ENCODE measurements at places on chromosomes 16 and 17.

DNA sequence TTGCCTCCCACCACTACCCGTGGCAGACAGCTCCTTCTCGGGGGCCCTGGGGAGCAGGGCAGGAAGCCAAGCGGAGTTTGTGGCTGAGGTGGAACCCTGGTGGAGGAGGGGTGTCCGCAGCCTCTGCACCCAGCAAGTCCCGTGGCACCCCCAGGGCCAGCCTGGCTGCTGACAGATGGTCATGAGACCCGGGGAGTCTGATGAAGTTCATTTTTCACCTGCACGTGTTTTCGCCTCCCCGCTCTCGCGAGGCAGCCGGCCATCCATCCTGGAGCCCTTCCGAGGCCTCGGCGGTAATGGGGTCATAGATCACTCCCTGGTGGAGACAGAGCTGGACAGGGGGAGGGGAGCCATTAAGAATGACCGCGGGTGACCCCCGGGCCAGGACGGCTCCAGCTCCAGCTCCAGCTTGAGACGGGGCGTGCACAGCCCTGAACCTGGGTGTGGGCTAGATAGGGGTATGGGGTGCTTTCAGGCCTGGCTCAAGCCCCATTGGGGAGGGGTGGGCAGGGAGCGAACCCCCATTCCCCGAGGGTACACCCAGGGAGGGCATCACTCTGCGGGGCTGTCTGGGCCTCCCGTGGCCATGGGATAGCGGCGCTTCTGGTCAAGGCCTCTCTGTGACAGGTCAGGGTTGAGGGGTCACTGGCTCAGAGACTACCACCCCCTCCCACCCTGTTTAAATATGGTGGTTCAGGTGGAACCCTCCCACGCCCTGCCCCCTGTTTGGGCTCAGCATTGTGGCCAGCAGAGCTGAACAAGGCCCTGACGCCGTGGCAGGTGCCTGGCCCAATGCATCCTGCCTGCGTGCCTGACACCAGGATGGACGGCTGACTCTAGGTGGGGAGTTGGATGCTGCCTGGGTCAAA, 227.4 kb upstream of the GSE1 start:
- no peak for DNase-seq

DNA sequence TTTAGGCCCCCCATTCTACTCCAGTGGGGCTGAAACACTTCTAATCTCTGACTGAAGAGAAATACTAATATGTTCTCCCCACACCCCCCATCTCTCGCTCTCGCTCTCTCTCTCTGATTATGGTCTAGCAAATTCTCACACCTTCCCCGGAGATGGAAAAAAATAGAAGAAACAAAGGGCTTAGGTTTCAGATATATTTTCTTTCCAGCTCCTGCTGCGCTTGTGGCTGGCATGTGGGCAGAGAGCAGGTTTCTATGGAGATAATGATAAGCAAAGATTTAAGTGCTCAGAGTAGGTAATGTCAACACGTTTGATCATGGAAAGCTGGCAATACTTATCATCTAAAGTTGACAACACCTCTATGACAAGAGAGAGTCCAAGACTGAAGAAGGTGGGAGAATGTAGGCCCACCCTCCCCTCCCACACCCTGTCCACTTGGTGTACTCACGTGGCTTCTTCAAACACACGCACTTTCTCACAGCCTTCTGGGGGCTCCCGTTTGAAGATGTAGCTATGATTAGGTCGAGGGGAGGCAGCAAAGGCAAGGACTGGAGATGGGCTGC, 8.0 kb upstream of the SLC35B1 start:
- no peak for DNase-seq

GRCh38 chr17:35080536-35080935, 17.0 kb upstream of the RFFL start:
- no peak for DNase-seq

GRCh38 chr16:82313754-82314153, 143.7 kb upstream of the MPHOSPH6 start:
- no peak for DNase-seq

DNA sequence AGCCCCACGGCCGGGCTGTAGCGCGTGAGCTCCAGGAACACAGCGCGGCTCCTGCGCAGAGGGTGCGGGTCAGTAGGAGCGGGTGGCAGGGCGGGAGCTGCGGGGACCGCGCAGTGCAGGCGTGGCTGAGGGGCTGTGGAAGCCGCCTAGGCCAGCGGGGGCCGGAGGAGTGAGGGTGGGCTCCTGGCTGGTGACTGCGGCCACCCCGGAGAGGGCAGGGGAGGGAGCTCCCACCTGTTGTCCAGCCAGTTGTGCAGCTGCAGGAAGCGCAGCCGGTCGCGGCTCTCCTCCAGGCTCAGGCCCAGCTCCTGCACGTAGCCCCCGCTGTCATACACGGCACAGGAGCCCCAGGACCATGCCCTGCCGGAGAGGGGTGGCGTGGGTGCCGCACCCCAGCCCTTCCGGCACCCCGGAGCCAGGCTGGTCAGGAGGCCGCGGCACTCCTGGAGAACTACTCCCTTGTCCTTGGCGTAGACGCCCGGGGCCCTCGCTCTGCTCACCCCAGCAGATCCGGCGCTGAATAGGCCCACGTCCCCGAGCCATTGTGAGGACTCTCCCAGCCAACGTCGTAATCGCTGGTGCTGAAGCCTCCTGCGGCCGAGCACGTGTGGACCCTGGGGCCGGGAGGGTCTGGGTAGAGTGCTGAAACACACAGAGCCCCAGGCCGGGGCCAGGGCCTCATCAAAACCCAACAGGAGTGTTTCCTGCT, 43.9 kb downstream of the TSC2 start:
- DNase-seq = no peak

DNA sequence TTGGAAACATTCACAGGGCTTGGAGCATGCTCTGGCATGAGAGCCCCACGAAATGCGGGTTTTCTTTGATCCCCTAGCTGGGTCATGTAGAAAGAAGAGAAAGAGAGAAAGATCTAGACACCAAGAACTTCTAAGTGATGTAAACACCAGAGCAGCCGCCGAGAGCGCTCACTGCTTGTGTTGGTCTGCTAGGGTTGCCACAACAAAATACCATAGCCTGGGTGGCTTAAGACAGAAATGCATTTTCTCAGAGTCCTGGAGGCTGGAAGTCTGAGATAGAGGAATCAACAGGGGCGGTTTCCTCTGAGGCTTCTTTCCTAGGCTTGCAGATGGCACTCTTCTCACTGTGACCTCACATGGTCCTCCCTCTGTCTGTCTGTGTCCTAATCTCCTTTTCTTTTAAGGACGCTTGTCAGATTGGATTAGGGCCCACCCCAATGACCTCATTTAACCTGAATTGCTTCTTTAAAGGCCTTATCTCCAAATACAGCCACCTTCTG, 139.5 kb downstream of the CYLD start:
- DNase-seq = no peak

DNA sequence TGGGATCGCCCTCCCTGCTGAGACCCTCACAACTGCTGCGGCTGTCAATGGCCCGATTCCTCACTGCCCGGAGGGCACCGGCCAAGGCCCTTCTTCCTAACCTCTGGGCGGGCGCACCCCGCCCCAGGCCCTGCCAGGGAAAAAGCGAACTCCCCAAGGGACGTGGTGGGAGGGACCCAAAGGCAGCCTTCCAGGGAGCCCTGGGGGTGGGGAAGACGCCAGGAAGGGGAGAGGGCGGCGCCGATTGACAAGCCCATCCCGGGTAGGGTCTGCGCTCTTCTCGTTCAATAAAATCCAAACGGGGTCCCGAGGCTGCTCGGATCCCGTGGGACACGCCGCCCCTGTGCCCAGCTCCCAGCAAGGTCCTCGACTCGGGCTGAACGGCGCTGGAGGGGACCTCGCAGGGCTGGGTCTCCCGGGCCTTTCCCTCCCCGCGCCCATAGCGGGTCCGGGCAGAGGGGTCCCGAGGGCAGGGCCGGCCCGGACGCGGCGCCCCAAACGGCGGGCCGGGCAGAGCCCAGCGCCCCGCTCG, 416 bp downstream of the KIFC3 start:
- DNase-seq = no peak

DNA sequence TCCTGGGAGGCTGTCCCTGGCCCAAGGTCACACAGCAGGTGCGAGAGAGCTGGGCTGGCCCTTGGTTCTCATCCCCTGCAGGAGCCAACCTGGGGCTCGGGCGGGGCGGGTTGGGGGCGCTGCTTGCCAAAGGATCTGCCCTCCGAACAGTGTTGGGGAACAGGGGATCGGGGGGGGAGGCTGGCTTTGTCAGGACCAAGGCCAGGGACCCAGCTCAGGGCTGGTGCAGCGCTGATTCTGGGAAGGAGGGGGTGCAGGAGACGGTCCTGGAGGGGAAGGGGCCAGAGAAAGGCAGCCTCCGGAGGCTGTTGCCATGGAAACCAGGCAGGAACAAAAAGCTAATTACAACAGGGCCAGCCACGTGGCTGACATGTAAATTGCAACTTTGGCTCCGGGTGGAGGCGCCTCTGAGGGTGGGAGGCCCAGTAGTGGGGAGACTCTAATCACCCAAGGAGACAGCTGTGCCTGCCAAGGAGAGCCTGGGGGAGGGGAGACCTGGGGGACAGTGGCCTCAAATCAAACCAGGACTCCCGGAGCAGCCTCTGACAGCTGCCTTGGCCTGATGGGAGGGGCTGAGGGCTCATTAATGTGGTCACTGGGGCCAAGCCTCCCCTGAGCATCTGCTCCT, 1.3 kb downstream of the TUBB3 start:
- no peak for DNase-seq

Measured in esophagus squamous epithelium (tissue), 5 donors.